Esophagus squamous epithelium (tissue), 5 donors: ENCODE measurements at places on chromosomes 1 and 21.

DNA sequence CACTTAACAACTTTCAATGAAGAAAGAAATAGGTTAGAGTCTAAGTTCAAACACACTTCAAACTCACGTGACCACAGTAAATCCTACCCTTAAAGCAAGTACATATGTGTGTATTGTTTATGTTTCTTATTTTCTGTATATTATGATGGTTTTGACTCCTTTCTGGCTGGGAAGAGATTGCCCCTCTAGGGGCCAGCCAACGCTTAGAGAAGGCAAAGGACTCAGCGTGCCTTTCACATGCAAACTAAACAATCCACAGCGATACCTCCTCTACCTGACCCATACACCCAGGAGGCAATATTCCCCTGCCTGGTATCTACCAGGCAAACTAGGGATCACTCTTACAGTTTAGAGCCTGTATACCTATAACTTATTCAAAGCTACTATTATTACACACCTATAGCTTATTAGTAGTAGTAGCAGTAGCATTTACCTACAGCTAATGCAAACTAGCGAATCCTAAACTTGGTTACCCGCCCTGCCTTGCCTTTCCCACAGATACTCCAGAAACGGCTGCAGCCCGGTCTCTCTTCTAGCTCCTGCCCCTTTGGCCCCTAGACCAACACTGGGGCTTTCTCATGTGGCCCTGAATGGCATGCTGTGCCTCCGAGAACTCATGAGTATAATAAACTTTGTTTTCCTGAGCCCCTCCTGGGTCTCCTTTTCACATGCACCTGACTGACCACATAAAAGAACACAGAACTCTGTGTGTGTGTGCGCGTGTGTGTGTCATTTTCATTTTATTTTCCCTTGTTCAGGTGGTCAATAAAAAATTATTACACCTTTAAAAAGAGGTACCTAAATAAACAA, 14.0 kb downstream of the NRIP1 start:
- DNase-seq = no peak

GRCh38 chr1:44546403-44547053, 127.8 kb downstream of the TMEM53 start:
- no peak for DNase-seq

DNA sequence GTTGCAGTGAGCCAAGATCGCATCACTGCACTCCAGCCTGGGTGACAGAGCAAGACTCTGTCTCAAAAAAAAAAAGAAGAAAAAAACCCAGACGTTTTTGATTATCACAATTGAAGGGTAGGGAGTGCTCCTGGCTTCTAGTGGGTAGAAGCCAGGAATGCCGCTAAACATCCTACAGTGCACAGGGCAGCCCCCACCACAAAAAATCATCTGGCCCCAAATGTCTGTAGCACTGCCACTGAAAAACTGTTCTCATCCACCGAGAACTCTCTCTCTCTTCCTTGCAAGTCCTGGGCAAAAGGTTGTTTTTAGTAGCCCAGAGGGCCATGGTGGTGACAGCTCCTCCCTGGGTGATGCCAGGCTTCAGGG, 35.6 kb upstream of the GPR157 start:
- no peak for DNase-seq

DNA sequence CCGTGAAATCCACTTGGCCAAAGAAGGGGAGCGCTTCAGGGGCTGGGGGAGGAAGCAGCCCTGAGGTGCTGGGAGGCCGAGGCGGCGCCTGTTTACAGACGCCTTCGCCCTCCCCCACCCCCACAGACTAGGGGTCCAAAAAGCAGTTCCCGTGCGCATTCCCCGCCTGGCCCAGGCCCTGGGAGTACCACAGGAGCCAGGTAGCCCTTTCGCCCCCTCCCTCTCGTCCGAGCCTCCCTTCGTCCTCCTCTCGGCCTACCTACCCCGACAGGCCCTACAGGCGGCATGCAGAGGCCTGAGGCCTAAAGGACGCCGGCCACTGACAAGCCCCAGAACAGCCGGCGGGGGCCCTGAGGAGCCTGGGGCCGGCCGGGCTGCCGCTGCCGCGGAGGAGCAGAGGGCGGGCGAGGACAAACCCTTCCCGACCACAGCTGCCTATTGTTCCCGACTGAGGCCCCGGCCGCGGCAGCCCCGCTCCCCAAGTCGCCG, 522 bp downstream of the RC3H1 start:
- DNase-seq = no peak

DNA sequence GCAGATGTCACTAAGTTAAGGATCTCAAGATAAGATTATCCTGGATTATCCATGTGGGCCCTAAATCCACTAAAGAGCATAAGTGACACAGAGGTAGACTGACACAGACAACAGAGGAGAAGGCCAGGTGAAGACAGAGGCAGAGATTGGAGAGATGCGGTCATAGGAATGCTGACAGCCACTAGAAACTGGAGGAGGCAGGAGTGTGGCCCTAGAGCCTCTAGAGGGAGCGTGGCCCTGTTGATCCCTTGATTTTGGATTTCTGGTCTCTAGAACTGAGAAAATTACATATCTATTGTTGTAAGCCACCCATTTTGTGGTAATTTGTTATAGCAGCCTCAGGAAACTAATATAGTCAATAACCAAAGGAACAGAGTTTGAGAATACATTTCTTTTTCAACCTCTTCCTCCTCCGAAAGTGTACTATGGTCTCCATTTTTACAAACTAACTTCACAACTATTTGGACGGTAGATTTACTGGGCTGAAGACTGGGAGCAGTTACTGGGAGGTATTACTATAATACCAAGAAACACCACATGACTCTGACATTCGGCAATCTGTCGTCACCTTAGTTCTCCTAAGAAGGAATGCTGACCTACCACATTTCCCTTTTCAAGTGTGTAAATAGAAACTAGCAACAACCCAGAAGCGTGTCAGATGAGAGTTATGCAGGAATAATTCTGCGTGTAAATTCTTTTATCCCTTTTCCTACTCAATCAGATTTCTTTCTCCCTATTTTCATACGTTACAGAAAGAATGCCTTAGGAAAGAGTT, 116.0 kb upstream of the ZNHIT6 start:
- DNase-seq = no peak

- no peak for DNase-seq
These were observed 10.2 kb upstream of the CACHD1 start for GRCh38 chr1:64459743-64460142.

- no peak for DNase-seq
These were observed 74.8 kb upstream of the PDE4B start for GRCh38 chr1:65717815-65718454.

DNA sequence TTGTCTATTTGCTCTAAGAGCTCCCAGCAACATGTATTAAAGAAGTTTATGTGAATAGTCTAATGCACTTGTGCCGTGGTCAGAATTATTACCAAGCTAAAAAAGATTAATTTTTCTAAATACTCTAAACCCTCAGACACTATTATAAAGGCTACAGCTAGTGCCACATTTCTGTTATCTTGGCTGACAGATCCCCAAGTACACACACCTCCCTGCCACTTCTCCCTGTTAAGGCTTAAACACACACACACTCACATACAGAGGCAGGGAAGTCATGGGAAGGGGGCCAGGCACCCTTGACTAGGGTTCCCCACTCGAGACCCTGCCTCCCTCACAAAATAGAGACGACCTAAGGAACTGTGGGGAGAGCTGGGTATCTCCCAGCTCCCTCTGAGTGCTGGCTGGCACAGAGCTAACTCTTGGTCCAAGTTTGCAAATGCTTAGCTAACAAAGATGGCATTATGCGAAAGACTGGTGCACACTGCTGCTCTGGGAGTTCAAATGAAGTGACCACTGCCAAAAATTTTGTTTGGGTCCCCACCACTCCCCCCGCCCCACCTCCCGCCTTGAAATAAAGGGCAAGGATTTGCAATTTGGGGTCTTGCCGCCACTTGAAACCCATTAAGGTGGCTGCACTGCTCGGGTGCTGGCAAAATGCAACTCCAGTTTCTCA, 9.8 kb downstream of the SSBP3 start:
- no peak for DNase-seq
